ENCODE measurements at places on chromosomes 5 and 9. TPM values are rescaled to one million over a fixed set of nuclear protein-coding genes. Genes with fewer than 3 reads are reported as not detected.

ADAMTS16 gene
- not detected for polyA plus RNA-seq

CARTPT gene
- polyA plus RNA-seq: not detected

PCDHA13 gene
- not detected for polyA plus RNA-seq

PTGS1 gene
- 78.3 TPM for polyA plus RNA-seq

ELOVL7 gene
- polyA plus RNA-seq: 0.11 TPM

CYSRT1 gene
- polyA plus RNA-seq: 0.56 TPM

DMRT3 gene
- polyA plus RNA-seq: not detected

DNA sequence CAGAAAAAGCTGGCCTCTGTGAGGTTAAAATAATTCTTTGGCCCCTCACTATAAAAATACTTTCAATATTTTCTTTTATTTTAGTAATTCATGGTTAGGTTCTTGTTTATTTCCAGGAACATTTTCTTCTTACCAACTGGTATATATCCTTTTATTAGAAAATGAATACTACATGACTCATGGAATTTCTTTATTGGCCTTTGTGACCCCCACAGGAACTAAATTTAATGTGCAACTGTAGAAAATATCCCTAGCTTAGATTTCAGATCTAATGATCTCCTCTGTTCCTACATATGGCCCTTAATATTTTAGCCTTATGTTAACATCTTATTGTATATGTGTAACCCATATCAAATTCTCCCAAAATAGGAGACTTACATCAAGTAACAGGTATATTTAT is 429.9 kb downstream of the NR2F1-AS1 start:
- no peak for DNase-seq

GRCh38 chr5:158606233-158606632 is 493.5 kb downstream of the EBF1 start:
- DNase-seq: no peak

GRCh38 chr5:163790497-163790896 is 285.1 kb downstream of the MAT2B start:
- no peak for DNase-seq

- DNase-seq: no peak
Observed at GRCh38 chr9:5468850-5469249, 18.5 kb downstream of the CD274 start.

DNA sequence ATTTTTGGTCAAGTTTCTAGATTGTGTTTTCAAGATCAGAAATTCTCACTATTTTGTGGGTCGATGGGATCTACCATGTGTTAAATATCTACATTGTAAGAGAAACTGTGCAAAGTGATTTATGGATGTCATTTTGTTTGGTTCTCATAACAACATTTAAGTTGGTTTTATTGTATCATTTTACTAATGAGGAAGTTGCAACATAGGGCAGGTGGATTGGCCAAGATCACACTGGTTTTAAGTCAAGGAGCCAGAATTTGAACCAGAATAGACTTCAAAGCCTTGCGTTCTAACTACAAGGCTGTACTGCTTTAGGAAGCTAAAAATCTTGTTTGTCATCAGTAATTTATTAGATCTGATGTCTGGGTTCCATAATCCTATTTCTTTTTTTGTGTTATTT is 23.4 kb downstream of the SH3TC2 start:
- DNase-seq: no peak

DNA sequence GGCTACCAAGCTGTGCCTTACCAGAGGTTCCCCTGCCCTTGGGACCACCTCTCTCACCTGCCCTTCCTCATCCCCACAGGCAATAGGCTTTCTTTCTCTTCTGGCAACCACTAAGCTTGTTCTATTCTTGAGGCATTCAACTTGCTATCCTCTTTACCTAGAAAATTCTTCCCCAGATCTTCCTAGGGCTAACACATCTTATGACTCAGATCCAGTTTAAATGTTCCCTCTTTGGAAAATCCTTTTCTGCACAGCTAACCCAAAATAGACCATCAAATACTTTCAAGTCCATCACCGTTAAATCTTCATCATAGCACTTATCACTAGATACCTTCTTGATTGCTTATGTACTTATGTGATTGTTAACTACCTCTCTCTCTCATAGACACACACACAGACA is 93.7 kb downstream of the ENC1 start:
- no peak for DNase-seq

- no peak for DNase-seq
Observed at GRCh38 chr9:135826188-135826545, 81.2 kb downstream of the CAMSAP1 start.
